ENCODE measurements at places on chromosomes 7 and 10.

GRCh38 chr7:42606193-42606905 is 305.5 kb downstream of the C7orf25 start:
- DNase-seq, result no peak

DNA sequence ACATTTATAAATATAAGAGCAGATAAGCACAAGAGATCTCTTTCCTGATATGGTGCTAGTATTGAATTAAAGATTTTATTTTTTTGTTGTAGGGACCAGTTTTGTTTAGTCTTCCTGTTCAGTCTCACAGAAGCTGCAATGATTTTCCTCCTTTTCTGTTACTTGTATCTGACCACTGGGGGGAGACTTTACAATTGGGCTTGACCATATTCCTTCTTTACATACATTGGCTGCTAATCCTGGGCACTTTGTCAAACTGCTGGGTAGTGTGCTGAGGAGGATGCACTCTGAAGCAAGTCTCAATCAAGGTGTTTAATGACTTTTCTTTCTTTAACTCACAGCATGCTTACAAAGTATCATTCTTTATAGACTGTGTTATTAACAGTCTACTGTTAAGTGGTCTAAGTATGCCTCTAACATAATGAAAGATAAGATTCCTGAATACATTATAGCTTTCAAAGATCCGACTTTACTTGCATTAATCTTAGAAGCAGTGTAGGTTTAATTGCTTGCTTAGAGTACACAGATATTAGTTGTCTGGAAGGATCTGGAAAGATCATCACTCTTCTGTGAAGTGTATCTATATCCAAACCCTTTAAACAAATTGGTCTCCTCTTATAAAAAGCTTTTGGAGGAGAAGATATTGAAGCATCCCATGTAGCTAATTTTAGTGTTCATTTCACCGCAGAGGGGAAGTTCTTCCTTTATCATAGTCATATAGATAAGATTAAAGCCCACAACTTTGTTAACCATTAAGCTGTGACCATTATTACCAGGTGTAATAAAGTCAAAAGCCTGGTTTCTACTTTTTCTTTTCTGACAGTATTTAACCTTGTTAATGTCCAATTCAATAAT is 3.1 kb downstream of the PALS2 start:
- DNase-seq, result no peak

DNA sequence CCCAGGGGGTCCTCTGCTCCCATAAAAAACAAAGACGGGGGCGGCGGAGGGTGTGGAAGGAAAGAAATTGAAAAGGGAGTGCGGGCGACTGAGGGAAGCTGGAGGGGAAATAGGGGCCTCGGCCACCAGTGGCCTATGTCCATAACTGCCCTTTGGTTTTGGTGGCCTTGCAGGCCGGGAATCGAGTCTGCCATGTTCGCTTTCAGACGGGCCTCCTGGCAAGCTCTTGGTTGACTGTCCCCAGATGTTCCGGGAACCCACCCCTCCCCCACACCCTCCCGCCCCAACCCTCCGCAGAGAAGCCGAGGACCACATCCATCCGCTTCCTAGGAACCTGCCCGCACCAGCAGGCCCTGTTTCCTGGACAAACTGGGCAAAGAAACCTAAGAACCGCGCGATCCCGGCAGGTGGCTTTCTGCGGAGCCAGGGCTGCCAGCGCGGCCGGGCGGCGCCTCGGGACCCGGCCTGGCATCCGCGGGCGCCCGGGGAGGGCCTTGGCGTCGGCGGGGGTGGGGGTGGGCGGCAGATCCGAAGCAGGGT is 20.0 kb upstream of the GATA3 start:
- no peak for DNase-seq

DNA sequence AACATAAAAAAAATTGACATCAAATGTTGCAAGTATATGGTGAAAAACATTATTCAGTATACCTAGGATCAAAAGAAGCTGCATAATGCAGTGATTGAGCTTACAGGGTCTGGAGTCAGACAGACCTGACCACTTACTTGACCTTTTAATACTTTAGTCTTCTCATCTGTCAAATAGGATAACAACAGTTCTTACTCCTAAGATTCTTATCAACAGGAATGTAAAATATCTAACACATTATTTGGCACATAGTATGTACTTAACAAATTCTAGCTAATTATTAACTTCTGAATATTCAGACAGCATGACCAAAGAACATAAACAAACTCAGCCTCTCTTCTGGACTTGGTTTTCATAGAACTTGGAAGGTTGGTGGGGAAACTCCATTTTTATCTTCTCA is 45.6 kb upstream of the PIP4K2A start:
- DNase-seq, result no peak

DNA sequence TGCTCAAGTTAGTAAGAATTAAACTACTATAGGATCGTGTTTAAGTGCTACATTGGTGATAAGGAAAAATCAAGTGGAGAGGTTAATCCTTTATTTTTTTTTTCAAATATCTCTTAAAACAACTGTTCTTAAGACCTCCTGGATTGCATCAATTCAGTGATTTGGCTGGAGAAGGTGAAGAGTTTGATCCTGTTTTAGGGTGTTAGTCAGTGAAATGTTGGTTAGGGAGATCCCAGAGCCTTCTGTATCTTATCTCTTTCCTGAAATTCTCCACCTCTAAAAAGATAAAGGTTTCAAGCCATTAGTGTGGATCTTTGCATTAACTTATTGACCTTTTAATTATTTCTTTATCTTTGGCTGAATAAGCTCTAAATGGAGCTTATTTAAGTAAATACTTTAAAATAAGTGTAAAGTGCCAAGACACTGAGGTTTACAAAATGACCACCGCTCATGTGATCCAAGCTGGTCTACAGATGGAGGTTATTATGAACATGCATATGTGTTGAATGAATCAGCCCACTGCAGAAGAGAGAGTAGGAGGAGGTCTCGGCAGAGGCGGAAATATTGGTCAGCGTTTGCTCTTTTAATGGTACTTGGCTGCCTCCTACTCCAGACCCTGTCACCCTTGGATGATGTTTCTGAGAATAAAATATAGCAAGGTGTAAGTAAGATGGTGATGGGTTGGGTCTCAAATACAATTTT is 51.8 kb upstream of the BMPER start:
- no peak for DNase-seq

DNA sequence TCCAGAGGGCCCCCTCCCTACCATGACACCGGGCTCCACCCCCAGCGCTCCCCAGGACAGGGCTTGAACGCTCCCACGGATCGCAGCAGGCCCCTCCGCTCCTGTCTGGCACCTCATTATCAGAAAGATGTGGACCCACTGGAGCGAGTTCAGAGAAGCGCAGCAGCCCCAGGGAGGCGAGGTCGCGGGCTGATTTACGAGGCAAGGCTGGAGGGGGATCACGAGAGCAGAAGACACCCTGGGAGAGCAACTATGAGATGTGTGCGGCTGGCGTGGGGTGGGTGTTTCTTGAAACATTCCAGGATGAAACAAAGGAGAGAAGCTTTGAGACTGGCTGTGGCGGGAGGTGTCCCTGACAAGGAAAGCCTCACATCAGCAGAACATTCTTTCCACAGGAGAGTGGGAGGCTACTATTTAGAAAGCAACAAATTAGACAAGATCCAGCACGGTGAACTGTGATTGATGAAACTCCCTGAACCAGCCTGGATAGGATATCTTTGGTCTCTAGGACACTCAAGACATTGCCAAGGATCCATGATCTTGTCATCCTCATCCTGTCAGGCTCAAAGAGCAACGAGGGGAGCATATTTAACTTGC is 66.0 kb downstream of the JCAD start:
- no peak for DNase-seq

DNA sequence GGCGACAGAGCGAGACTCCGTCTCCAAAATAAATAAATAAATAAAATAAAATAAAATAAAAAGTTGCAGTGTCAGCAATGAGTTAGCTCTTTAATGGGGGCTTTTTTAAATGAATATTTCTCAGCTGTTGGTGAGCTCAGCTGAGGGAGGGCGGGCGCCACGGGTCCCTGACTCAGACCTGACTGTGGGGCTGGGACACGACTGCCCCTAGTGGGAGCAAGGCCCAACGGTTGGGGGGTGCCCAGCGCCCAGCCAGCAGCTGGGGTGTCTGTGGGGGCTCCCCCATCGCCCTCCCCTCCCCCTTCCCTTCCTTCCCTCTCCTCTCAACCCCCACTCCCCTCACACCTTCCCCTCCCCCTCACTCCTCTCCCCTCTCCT is 46.6 kb downstream of the PWWP2B start:
- DNase-seq, result no peak

GRCh38 chr7:141838581-141838980 is 2.7 kb downstream of the PRSS37 start:
- no peak for DNase-seq

DNA sequence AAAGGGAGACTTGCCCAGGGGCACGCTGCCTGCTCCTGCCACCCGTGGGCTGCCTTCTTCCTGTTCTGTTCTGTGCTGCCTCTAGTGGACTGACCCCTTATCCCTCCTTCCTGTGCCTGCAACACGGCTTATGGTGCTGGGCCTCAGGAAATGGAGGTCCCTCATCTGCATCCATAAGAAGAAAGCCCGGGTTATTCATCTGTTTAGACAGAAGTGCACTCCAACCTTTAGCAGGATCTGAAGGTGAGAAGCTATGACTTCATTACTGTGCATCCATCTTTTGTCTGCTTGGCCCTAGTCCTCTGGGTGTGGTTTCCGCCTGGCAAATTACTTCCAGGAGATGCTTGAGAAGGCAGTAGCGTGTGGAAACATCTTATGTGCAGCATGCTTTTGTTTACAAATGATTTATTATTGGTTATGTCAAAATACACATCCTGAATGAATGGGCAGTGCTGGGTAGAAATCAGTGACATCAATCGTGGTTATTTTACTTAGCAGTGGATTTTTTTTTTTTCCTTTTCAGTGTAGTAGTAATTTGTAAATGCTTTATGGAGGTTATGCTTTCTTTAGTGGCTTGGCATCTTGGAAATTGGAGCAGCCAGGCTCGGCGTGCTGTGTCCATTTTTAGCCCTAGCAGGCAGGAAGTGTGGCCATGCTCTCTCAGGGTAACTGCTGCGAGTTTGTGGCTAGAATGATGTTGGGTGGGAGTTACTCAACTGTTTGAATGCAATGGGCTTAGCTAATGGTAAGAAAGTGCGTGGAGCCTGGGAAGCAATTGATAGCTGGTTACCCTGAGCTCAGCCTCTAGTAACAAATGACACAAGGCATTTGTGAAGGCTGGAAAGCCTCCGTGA is 12.7 kb downstream of the PTPRE start:
- no peak for DNase-seq

- DNase-seq, result no peak
These were observed 322.2 kb downstream of the FGFR2 start for GRCh38 chr10:121276046-121276445.

DNA sequence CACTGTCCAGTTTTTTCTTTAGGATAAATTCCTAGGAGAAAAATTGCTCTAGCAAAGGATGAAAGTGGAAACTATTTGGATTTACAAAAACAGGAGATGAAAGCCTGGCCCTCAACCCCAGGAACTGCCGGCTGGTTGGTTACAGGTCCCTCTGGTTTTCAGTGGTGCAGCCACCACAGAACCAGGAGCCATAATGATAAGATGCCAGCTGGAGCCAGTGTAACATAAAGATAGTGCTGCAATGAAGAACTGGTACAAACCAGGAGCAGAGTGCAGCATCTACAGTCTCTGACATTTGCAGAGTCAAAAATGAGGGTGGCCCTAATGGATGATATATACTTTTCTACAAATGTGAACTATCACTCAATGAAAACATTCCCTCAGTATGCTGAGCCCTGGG is 20.4 kb upstream of the NUP42 start:
- no peak for DNase-seq

DNA sequence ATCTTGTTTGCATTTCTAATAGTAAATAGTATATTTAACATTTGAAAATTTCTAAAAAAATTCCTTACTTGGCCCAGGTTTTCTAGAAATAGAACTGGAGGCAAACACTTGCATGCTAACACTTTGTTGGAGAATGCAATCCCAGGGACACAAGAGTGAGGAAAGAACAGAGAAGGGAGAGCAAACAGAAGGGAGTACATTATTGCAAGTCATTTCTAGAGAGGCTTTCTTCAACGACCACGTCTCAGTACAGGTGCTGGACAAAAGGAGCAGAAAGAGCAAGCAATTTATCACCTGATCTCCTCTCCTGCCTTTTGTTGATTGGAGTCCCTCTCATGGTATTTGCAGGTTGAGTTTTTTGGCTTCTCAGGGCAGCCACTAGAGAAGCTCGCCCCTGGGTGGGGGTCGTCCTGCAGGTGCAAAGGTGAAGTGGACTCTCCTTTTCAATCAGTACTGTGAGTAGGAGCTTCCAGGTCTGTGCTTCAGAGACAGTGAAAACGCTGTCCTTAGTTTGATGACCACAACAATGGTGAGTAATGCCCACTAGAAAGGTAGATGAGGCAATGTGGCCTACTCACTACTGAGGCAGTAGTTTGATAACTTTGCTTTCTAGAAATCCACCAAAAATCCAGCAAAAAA is 5.2 kb downstream of the CPED1 start:
- no peak for DNase-seq

DNA sequence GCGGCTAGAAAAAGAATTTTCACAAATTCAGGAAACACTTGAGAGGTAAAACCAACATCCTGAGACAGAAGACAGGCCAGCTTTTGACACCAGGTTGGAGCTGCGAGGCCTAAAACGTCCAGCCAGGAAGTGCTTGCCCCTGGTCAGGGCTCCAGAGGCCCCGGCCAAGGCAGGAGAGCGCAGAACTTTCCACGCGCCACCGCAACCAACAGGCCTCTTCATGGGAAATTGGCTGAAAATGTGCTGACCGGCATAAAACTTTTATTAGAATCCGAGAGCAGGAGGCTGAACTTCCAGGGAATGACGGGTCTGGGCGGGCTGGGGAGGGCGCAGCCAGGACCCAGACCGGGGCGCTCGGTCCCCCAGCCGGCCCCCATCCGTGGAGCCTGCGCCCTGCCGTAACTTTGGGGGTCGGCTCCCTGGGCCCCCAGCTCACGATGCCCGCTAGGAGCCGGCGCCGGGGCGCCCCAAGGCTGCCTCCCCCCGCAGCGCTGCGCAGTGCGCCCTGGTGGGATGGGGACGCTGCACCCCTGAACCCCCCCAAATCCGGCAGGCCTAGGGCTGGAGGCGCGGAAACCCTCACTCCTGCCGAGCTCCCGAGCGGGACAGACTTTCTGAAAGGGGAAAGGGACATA is 414.0 kb upstream of the MKI67 start:
- DNase-seq, result no peak

- no peak for DNase-seq
These were observed 54.6 kb upstream of the MNX1 start for GRCh38 chr7:157065046-157065445.

All from GM12892 (cell line).